ENCODE measurements at places on chromosomes 5 and 9. TPM values are rescaled to one million over a fixed set of nuclear protein-coding genes. Genes with fewer than 3 reads are reported as not detected.

The PCDHGC5 gene
- total RNA-seq, result 1.6 TPM

DNA sequence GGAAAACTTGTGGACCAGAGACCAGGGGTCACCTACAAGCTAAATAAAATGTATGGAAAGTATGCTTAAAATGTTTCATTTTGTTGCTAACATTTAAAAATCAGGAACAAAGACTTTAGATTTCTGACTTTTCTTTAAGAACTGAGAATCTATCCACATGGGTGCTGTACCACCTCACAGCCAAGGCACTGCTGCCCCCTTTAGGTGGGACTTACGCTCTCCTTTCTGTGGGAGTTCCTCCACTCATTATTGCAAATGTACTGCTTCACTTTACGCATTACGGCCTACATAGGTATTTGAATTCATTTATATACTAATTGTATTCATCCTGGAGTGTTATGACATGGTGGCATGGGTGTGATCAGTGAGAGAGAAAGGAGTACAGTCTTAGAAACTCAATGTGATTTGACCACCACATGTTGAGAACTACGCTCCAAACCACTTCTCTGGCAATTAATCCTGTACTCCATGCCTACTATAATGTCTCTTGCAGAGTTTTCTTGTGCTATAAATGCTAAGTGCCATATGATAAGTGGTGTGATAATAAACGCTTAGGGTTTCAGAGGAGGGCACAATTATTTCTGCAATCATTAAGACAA lies 24.7 kb upstream of the CETN3 start:
- no peak for DNase-seq

- DNase-seq, result no peak
These were observed 63.9 kb upstream of the SPRY4 start for GRCh38 chr5:142388696-142389095.

The ACTL7B gene
- total RNA-seq, result 0.19 TPM

- no peak for DNase-seq
These were observed 66.3 kb upstream of the LIFR start for GRCh38 chr5:38622723-38623129.

- DNase-seq, result no peak
These were observed 793.1 kb downstream of the DTWD2 start for GRCh38 chr5:118195211-118195610.

Measured in suprapubic skin (tissue), 4 donors.